ENCODE measurements at places on chromosomes 3 and 15. TPM values are rescaled to one million over a fixed set of nuclear protein-coding genes. Genes with fewer than 3 reads are reported as not detected.

GRCh38 chr3:159852821-159853505, 135.7 kb upstream of the IL12A start:
- peak; percentile 60 for DNase-seq

The NAALADL2 gene
- 0.78 TPM for total RNA-seq

The TPRG1 gene
- 2.0 TPM for total RNA-seq

The SENP5 gene
- 34.8 TPM for total RNA-seq

The GOLGA8F gene
- not detected for total RNA-seq

DNA sequence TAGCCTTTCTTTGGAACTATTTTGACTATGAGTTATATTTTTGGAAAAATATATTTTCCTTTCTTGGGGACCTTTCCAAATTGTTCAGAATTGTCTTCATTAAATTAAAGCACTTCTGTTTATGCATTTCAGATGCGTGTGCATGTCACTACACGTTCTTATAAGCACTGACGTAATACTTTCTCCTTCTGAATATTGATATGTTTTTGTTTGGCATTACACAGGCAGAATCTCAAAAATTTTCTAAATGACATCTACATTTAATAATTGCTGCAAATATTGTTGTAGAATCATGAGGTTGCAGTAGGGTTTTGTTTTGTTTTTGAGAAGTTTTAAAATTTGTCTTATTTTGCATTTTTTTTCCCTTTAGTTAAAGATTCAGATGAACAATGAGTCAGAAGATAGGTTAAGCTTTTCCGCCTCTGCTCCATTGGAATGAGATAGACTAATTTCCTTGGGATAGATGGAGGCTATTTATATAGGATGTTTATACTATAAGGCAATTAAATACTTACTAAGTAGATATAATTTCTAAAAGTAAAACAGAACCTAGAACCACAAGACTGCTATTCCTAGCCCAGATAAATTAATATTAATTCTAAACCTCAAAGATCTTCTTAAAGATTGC, 110.8 kb downstream of the MBNL1 start:
- no peak for DNase-seq
